Activated gamma-delta T cell treated with Interleukin-2 at 50 U/mL for 16 hours (primary cell): ENCODE measurements at places on chromosomes 13 and 19.
A peak's percentile ranks its signal among the peaks of the same experiment; 100 is the strongest.

GRCh38 chr19:58396691-58397532 is 1.5 kb downstream of the RNF225 start:
- DNase-seq, result no peak

GRCh38 chr13:24215126-24215525 is 54.6 kb downstream of the SPATA13 start:
- DNase-seq, result no peak

DNA sequence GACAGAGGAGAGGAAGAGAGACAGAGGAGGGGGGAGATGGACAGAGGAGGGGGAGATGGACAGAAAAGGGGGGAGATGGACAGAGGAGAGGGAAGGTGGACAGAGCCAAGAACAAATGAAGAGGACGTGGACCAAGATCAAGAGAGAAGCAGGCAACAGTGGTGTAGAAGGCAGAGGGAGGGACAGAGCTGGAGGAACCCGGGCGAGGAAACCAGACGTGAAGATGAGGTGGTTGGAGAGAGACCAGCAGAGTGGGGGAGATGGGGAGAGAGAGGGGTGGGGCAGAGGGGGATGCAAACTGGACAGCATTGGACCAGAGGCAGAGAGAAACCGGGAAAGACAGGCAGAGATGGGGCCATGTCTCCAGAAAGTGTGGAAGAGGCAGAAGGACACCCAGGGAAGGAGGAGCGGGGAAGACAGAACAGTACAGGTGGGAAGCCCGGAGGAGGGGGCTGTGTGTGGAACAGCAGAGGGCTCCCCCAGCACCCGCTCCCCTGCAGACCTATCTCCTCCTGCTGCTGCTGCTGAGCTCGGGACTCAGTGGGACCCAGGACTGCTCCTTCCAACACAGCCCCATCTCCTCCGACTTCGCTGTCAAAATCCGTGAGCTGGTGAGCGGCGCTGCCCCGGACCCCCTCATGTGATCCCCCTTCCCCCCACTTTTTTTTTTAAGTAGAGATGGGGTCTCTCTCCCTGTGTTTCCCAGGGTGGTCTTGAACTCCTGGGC is 1.3 kb downstream of the FLT3LG start:
- DNase-seq, result no peak

GRCh38 chr13:112616586-112617362 is 28.8 kb upstream of the TUBGCP3 start:
- DNase-seq, result no peak

DNA sequence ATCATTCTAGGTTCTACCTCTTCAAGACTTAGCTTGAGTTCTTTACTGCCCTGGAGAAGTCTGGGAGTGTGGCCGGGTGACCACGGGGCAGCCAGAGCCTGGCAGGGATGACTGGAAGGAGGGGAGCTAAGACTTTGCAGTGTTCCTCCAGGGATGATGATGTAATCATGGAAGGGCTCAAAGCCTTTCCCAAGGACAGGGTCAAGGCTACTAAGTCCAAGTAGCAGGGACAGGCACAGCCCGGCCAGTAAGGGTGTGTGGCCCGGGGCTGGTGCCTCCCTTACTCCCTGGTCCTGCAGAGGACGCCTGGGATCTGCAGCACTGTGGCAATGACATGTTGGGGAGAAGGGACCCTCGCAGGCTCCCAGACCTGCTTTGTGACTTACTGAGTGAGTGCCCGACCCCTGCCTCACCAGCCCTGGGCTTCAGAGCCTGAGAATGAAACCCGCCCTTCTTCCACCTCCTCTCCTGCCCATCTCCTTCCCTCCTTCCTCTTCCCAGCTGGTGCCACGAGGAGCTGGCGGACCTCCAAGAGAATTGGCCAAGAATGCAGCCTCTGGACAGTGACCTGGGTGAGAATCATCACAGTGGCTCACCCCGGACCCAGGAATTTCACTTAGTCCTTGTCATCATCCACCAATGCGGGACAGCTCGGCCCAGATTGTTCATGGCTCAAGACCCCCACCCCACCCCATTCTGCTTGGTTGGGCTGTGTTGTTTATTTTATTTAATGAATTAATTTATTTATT is 15.6 kb upstream of the FBXO17 start:
- DNase-seq, result no peak

DNA sequence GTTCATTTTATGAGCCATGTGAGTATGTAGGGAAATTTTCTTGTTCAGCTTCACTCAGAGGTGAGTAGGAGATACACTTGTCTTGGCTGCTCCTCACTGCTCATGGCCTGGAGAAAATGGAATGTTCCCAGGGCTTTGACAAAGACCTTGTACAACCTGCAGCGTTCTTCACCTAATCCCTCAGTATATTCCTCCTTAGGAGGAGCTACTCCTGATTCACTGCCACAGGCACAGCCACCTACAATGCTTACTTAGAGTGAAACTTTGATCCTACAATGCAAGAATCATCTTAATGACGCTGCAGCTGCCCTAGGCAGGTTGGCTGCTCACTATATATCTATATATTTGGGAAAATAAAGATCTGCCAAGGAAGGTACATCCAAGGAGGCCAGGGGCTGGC is 364.2 kb downstream of the KLF5 start:
- no peak for DNase-seq

- no peak for DNase-seq
These were observed 2.0 kb upstream of the MAB21L1 start for GRCh38 chr13:35478271-35479037.

DNA sequence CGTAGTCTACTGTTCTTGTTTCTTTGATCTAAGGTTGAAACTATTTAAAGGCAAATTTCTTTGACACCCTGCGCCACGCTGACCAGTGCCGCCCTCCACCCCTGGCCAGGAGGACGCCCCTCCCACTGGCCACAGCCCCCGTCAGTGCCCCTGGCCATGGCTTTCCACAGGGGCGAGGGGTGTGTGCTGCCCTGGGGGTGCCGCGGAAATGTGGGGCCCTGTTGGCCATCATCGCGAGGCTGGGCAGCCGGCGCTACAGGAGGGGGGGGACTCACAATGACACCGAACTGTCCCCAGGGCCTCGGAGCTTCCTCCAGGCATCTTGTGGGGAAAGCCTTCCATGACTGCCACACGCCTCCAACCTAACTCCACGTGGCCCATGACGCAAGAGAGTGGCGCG is 10.9 kb downstream of the SHC2 start:
- no peak for DNase-seq

- no peak for DNase-seq
These were observed 67.5 kb downstream of the LRCH1 start for GRCh38 chr13:46620471-46620870.

GRCh38 chr19:43496960-43497359 is 7.6 kb downstream of the PHLDB3 start:
- no peak for DNase-seq

- no peak for DNase-seq
These were observed 43.9 kb downstream of the TNFSF13B start for GRCh38 chr13:108313382-108313781.

DNA sequence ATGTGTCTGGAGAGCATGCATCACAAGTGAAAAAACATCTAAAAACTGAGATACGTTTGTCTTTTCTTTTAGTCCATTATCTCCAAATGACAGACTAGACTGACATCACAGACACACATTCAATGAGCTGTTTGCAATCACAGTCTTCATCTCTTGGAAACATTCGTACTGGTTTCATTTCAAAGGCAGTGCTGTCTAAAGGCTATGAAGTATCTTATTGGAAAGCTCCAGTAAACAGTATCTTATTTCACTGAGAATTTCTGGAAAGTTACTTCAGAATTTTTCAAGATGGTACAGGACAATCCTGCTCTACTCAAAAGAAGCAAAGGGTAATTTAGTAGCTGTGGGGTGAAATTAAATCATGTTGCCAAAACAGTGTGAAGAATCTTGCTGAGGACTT is 53.5 kb upstream of the TNFRSF19 start:
- no peak for DNase-seq

DNA sequence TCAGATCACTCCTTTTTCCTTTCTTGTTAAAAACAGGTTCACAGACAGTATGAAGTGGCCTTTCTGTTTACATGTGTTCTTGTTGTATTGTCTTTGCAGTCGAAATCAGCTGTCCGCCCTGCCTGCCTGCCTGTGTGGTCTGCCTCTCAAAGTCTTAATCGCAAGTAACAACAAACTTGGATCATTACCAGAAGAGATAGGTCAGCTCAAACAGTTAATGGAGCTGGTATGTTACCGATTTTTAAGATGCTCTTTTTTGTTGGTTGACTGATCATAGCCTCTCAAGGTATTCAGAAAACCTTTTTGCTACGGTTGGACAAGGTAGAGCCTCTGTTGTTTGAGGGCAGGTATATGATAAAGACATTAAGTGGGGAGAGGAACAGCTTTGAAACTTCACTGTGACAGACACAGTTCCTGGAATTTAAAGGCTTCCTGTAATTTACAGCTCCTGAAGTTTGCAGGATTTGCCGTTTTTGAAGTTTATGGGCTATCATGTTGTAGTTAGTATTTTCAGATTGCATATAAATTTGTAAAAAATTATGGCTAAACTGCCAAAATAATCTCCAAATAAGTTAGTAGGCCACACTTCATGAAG is 116.1 kb downstream of the LRCH1 start:
- DNase-seq, result no peak

DNA sequence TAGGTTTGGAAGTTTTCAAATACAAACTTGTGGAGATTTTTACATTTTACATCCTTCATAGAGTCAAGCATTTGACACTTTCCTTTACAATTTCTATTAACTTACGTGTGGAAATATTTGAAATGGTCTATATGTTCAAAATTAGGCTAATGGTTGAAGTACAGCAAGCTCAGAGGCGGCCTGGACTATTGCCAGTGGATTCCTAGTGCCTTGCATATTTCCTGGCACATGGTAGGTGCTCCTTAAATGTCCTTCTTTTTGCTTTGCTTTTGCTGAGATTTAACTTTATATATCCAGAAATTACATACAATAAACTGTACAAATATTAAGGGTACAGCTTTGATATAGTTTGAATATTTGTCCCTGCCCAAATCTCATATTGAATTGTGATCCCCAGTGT is 93.9 kb downstream of the UBL3 start:
- no peak for DNase-seq

DNA sequence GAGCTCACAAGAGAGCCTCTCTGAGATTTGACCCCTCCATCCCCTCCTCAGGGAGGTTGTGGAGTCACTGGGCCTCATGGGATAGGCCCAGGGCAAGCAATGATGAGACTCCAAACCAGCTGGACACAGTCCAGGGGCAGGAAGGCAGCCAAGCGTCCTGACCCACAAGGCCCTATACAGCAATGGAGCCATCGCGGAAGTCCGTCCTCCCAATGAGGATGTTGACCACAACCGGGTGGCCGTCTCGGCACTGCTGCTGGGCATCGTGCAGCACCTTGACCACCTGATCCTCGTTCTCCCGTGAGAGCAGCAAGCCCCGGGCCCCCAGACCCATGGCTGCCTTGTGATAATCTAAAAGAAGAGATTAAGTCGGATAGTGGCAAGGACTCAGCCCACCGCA is 7.9 kb downstream of the SYDE1 start:
- DNase-seq, result no peak

- peak; percentile 19 for DNase-seq
These were observed 73.2 kb upstream of the MEDAG start for GRCh38 chr13:30832845-30833332.

- DNase-seq, result no peak
These were observed 389.8 kb downstream of the TBC1D4 start for GRCh38 chr13:75092143-75092542.

DNA sequence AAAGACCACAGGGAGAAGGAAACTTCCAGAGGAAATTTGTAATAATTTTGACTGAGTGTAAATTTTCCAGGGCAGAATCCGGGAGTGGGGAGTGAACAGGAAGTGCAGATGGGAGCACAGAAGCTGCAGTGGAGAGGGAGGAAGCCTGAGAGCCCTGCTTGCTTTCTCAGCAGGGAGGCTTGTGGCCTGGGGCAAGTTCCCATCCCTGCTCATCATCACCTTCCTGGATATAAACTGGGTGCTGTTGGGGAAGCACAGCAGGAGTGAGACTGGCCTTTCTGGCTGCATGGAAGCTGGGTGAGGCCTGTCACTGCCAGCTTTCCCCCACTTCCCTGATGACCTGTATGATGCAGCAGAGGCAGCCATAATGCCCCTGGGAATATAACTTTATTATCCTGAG is 532.9 kb downstream of the SLITRK6 start:
- no peak for DNase-seq

DNA sequence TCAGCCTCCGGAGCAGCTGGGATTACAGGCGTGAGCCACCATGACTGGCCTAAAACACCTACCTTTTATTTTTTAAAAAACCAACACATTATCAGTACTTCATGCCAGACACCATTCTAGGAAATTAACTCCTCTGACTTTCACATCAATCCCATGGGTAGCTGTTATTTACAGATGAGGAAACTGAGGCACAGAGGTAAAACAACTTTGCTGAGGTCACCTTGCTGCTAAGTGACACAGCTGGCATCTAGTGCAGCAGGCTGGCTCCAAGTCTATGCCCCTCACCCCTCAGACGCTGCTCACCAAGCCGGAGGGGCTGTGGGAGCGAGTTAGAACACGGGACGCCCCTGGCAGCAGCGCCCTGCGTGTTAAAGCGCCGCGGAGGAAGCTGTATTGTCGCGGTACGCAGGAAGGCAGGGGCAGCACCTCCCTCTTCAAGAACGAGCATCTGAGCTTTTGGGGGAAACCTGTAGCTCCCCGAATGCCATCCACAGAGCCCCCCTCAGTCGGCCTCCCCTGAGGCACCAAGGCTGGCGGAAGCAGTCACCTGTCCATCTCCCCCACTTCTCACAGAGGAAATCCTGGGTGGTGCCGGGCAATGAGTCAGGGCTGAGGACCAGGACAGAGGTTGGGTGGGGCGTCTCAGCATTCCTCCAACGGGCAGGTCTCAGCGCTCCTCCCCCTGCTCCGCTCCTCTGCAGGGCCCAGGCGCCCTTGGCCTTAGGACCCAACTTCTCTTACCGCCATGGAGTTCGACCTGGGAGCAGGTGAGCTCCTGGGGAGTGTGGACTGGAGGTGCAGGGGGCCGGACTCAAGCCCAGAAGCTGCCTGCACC is at the start of gene C19orf33:
C19orf33 (plus strand) TSS at position 735 of the 835 bp plus-strand sequence; CDS start at position 746, 11 bp downstream.
- no peak for DNase-seq

DNA sequence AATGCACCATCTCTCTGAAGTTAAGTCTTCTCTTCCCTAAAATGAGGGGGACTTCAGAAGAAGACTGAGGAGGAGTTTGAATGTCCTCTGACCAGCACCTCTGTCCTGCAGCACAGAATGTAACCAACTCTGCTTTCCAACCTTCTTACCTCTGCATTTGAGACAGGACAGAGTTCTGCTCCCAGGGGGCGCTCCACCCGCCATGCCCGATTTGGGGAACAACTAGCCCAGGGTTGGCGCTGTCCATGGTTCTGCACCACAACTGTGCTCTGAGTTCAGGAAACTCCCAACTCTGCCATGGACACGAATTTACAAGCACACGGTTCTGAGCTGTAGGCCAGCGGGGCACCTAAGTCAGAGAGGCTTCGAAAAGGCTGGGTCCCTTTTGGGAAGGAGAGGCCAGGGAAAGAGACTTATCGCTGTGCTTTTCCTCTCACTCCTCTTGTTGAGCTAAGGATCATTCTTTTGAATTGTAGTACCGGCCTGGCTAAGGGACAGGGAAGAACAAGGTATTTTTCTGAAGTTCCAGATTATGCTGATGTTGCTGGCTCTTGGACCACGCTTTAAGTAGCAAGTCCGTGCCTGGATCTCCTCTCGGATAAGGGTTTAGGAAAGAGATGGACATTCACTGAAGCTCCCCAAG is 22.2 kb downstream of the SIGLEC5 start:
- peak; percentile 35 for DNase-seq
